ENCODE measurements at places on chromosomes 4 and X. TPM values are rescaled to one million over a fixed set of nuclear protein-coding genes. Genes with fewer than 3 reads are reported as not detected.

GRCh38 chr4:38674258-38675144 lies 10.5 kb downstream of the KLF3 start:
- DNase-seq, result no peak

GRCh38 chr4:79022529-79022928 lies 83.3 kb upstream of the PAQR3 start:
- DNase-seq, result no peak

DNA sequence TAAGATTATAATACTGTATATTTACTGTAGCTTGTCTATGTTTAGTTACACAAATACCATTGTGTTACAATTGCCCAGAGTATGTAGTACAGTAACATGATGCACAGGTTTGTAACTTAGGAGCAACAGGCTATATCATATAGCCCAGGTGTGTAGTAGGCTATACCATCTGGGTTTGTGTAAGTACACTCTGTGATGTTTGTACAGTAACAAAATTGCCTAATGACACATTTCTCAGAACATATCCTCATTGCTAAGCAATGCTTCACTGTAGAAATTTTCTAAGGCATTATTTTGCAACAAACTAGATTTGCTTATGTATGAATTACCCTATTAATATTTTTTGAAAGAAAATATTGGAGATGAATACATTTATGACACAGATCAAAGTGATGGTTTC lies 1390.9 kb downstream of the C4orf33 start:
- no peak for DNase-seq

GRCh38 chrX:12330841-12331240 lies 192.6 kb downstream of the FRMPD4 start:
- no peak for DNase-seq

KLKB1 gene
- total RNA-seq, result 0.15 TPM

All from glomerular endothelial cell (primary cell).